ENCODE measurements at places on chromosomes 16 and 17.

- no peak for DNase-seq
Observed at GRCh38 chr16:81817296-81817695, 38.2 kb downstream of the PLCG2 start.

DNA sequence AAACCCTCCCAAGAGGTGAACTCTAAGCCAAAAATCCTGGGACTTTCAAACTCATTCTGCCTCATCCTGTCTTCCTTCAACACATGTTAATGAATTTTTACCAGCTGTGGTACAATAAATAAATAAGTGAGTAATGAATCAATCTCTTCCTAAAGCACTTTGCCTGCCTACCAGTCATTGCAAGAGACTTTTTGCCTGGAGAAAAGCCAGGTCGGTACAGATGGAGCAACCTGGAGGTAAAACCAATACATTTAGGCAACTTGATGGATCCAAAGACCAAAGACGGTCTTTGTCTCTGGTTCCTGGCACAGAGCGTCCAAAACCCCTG is 324.2 kb downstream of the PMP22 start:
- no peak for DNase-seq

DNA sequence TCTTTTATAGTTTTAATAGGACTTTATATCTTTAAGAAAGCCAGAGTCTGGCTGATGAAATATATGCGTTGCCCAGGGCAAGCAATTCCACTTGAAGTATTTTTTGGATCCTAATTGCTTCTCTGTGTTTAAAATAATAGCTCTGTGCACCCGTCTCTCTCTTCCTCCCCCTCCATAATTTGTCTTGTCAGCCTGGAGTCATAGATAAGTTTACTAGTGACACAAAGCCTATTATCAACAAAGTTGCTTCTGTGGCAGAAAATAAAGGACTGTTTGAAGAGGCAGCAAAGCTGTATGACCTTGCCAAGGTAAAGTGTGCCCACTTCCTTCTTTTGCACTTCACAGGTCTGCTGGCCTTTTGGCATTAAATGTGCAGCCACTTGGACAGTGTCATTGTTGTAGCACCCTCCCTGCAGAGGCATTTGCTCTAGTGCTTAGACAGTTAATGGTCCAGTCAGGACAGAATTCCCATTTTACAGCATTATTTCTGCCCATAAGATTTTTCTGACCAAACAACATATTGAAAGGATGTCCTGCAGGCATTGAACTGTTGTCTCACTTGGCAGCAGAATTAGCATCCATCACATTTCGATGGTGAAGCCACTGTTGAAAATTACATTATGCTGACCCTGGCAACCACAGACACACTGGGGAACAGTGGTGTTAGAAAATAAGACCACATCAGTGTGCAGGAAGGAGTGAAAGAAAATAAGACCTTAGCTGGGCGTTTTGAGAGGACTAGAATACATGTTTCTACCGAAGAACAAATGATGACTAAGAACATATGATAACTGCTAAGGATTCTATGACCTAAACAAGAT is 28.4 kb upstream of the SLC12A3 start:
- DNase-seq = no peak

DNA sequence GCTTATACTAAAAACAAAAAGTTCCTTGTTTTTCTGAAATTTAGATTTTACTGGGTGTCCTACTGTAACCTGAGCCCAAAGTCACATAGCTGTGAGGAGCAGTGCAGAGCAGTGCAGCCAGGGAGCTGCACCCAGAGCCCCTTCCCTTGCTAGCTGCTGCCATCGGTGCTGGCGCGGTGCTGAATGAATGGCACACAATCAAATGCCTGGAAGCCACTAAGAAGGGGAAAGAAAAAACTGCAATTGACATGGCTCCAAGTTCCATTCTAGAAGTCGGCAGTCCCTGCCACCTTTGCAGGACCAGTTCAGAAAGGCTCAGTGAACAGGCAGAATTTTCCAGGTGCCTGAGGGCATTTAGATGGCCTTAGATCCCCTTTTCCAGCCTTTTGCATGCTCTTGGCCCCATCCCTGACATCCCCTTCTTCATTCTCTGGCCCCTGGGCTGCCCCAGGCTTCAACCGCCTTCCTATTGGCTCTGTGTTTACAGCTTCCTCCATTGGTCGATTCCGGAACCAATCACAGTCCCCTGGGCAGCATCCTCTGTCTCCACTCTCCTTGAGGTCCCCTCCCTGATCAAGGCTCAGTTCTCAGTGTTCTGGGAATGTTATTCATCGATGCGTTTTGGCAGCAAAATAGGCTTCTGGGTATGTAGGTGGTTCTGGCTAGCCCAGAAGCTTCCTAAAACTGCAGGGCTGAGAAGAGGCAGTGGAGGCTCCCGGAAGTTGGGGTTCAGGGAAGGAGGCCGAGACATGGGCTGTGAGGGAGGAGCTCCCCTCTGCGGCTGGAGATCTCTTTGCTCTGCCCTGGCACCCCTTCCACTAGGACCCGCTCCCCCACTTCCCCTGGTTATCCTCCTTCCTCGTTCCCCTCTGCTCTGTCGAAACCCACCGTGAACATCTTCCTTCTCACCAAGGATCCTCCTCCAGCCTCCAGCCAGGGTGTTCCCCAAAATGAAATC is 37.9 kb downstream of the ATP2C2 start:
- no peak for DNase-seq

DNA sequence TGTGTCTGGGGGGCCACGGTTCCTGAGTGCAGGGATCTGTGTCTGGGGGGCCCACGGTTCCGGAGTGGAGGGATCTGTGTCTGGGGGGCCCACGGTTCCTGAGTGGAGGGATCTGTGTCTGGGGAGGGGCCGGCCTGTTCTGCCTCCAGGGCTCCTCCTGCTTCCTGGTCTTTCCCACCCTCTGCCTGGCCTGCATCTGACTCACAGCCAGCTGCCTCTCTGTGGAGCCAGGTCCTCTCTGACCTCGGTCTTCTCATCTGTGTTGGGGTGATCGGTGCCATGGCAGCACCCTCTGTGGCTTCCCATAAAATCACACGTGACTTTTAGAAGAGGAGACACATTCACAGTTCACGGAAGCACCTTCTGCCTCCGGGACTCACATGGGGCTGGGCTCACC is 50.3 kb downstream of the ZFPM1 start:
- no peak for DNase-seq

DNA sequence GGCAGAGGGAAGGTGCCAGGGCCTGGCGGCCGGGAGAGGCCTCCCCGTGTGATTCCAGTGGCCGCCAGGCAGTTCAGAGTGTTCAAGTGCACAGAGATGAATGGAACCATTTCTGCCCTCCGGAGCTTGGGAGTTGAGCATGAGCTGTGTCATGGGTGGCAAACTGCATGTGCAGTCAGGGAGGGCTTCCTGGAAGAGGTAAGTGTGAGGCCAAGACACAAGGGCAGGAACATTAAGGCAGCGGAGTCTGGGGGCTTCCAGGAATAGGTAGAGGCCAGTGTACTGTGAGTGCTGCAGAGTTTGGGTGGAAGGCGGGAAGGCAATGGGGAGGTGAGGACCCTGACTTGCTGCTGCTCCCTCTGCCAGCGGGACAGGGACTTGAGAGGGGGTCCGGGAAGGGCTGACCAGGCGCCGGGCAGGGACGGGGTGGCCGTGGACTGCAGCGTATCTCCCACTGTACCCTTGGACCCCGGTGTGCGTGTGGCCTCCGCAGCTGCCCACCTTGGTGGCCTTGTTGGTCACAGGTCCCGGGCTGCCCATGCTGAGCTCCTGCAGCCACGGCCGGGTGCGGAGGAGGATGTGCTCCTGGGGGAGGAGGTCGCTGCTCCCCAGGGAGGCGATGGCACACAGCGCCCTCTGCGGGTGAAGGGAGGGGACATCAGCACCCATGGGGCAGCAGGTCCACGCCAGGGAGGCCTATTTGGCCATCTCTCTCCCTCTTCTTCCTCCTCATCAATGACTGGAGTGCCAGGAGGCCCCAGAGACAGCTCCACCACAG is 7.5 kb upstream of the CEP131 start:
- DNase-seq = no peak

DNA sequence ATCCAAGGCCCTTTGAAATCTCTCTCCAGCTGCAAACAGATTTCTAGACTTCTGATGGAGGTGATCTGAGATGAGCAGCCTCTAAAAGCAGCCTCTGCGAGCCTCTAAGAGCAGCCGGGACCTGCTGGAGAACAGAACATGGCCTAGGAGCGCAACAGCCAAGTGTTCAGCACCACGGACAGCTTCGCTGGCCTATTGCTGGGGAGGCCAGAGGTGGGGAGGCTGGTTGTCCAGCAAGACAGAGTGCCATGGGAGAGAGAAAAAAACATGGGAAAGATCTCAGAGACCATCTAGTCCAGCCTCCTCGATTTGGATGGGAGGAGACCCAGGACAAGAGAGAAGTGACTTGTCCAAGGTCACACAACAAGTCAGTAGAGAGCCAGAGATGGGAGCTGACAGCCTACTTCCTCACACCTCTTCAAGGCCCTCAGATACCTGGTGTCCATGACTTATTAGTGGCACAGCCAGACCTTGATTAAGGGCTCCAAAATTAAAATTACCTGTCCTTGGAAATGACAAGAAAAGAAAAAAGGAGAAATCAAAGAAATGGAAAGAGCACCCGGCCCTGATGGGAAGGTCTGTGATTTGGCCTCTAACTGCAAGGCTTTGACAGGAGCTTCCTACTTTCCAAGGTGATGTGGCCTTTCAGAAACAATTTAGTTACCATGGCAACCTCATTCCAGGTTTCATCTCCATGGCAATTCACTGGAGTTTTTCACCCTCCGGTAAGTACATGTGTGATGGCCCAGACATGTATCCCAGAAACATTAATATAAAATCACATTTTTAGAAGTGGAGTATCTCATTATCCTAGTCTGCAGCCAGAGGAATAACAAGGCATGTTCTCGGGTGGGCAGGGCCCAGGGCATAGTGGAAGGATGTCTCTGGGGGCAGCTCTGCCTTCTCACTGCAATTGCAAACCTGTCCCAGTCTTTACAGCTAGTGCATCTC is 14.5 kb downstream of the RPRML start:
- no peak for DNase-seq

- no peak for DNase-seq
Observed at GRCh38 chr16:74020095-74020670, 276.4 kb upstream of the PSMD7 start.

DNA sequence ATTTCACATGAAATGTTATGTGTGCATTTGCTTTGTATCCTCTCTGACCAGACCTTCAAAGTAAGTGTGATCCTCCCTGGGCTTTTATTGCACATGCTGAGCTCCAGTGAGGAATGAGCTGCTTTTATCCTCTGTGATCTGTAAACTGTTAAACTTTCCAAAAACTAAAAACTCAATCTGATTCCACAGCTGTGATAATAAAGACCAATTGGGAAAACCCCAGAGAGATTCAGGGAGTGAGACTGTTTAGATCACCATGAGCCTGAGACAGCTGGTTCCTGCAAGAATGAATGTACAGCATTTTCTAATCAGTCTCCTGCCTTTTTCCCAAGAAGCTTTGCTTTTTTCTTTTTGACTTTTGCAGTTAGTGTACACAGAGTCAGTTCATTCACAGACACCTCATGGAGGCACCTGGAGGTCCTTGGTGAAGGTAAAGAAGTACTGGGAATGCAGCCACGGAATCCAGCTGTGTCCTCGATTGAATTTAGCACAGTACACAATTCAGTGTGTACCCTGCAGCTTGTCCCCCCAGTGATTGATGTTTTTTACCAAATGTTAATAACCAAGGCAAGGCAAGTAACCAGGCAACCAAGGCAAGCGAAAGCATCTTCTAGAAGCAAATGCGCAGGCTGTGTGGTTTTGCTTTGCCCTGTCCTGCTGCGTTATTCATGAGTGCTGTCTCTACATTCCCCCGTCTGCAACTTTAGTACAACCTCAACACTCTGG is 182.6 kb downstream of the LGALS9B start:
- no peak for DNase-seq

DNA sequence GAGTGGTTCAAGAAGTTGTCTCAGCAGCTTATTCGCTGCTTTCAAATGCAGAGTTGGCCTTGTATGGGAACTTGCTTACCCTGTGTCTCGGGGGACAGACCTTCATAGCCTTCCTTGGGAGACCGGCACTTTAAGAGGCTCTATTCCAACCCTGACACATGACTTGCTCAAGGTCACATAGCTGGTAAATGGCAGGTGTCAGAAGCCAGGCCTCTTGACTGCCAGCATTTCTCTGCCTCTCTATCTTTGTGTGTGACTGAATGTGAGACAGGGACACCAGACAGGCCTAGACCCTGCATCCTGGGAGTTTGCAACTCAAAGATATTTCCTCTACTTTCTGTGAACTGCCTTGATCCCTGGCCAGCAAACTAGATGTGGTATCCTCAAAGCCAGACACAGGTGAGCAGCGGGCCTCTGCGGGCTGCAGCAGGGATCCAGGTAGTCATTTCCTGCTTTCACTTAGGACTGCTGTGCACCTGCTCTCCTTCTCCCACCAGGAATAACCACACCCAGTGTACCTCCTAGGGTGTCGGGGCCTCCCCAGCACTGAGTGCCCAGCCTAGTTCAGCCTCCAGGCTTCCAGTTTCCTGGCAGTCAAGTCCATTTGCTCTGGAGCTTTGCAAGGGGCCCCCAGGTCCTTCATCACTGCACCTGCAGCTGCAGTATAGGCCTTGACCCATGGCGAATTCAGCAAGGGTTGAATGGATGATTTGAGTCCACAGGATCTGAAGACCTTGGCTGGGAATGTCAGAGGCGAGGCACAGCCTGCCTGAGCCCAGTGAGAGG is 116.6 kb upstream of the TNRC6C start:
- no peak for DNase-seq

- no peak for DNase-seq
Observed at GRCh38 chr17:77214328-77214727, 73.6 kb downstream of the SEC14L1 start.

DNA sequence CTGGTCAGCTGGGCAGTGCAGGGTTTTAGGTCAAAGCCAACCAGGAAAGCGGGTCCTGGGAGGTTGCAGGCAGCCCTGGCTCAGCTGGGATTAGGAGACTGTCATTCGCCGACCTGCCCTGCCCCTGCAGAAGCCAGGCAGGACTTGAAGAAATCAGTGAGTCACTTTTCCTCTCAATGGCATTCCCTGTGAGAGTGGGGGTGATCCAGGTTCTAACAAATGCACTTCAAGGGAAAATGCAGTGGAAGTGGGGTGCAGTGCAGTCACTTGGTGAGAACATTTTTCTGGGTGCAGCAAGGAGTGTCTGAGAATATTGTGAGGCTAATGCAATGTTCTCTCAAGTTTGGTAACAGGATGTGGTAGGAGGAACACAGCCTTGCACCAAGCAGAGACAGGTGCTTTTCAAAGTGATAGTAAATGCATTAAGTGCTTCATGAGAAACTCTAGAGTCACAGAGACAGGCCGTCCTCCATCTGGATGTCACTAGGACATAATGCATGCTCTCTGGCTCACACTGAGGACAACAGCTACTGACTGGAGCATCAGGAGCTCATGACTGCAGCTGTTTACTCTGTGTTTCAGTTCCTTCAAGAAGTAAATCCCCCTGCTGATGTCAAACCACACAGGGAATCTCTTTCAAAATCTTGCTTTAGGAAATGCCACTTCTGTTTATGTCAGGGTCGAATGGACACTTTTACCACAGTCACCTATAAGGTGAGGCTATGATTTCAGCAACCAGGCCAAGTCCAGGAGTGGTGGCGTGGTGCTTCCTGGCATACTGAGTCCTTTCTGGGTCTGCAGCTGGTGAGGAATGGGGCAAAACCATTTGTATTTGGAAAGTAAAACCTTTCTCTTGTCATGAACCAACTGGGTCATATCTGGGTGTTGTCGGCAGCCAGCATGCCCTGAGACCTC is 16.7 kb downstream of the CDK5R1 start:
- no peak for DNase-seq

GRCh38 chr16:89150981-89151380 is 20.6 kb upstream of the CDH15 start:
- no peak for DNase-seq

All from cortex of kidney (tissue), 1 donor.